ENCODE measurements at places on chromosomes 2 and 18.

DNA sequence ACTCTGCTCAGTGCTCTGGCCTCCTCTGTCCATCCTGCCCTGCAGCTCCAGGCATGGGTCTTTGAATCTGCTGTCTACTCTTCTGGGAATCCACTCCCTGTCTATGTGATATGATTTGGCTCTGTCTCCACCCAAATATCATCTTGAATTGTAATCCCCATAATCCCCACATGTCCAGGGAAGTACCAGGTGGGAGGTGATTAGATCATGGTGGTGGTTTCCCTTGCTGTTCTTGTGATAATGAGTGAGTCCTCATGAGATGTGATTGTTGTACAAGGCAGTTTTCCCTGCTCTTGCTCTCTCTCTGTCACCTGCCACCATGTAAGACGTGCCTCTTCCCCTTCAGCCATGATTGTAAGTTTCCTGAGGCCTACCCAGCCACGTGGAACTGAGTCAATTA lies 881.8 kb upstream of the ID2 start:
- no peak for DNase-seq

DNA sequence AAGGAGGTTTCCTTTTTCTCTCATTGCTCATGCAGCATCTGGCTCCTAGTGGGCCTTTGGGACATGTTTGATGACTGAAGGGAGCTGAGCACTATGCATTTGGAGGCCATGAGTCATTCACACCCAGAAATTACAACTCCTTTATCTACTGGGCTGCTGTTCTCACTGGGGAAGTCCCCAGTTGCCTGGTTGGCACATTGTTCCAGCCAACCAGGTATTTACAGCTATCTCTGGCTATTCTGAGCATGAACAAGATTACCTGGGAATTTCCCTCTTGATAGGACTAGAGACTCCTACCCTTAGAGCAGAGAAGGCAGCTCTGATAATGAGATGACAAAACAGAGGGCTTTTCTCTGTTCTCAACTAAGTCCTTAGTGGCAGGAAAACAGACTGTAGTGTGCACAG lies 206.5 kb downstream of the SETBP1 start:
- no peak for DNase-seq

DNA sequence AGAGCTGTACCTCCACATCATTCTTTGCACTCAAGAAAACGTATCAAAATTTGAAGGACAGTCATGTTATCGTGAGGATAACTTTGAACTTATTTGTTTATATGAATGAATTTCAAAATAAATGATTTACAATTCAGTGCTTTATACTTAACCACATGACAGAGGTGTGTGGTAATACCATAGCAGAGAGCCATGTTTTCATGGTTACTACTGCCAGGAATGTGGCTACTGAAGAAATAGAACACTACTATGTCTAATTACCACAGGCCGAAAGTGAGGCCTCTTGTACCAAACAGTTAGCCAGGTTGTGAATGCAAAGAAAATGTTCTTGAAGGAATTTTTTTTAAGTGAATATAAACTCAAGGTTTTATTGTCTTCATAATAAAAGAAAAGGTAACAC lies 49.2 kb downstream of the AAK1 start:
- no peak for DNase-seq

- DNase-seq = no peak
Measured at GRCh38 chr18:75287006-75287405, 76.4 kb downstream of the TSHZ1 start.

DNA sequence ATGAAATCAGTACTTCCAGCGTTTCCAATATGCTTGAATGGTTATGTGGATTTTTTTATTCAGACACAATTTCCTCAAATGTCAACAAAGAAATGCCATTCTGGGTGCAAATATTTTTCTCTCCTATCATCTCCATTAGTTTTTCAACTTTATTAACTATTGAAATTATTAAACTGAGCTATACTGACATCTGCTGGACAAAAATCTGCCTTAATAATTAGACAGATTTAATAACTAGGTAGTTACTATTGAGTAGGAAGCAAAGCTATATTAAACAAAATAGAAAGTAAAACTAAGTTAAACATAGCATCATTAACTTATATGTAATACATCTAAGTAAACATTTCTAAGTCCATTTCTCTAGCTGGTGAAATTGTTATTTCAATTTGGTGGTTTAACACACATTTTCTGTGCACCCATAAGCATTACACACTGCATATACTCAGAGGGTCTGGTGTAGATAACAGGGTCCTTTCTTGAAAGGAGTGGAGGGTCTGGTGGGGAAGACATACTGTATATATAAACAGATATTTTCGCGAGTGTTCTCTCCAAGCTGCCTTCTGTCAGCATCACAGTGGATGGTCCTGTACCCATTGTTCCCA lies 77.0 kb downstream of the LANCL1 start:
- DNase-seq = no peak

DNA sequence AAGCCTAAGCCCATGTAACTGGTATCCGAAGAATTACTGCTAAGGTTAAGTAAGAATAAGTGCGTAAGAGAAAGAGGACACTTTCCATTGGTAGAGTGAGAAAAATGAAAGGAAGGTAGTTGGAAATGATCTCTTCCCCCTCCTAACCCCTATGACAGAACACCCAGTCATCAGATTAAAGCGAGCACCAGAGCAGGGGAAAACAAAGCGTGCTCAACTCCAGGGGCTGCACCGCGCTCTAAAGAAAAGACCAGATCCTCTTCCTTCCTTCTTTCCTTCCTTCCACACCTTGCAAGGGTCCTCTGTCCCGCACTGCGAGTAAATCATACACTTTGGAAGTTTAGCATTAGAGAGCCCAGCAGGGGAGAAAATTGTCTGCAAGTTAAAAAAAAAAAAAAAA lies 971 bp upstream of the CDH7 start:
- DNase-seq = no peak
